Naive B cell (primary cell): ENCODE measurements at places on chromosomes 6 and 20.

- peak; percentile 43 for DNase-seq
- H3K27ac ChIP-seq = peak overlapping the region; percentile 100
These were observed 9.1 kb downstream of the RBM38 start for GRCh38 chr20:57400231-57400701.

GRCh38 chr20:4437131-4437530 is 284.6 kb upstream of the PRND start:
- peaks cover 6% of the 10 kb centered on the region for H3K27me3 ChIP-seq
- H3K36me3 ChIP-seq = no peaks in the 10 kb centered on the region
- no peak overlapping the region for H3K27ac ChIP-seq
- no peak for DNase-seq

DNA sequence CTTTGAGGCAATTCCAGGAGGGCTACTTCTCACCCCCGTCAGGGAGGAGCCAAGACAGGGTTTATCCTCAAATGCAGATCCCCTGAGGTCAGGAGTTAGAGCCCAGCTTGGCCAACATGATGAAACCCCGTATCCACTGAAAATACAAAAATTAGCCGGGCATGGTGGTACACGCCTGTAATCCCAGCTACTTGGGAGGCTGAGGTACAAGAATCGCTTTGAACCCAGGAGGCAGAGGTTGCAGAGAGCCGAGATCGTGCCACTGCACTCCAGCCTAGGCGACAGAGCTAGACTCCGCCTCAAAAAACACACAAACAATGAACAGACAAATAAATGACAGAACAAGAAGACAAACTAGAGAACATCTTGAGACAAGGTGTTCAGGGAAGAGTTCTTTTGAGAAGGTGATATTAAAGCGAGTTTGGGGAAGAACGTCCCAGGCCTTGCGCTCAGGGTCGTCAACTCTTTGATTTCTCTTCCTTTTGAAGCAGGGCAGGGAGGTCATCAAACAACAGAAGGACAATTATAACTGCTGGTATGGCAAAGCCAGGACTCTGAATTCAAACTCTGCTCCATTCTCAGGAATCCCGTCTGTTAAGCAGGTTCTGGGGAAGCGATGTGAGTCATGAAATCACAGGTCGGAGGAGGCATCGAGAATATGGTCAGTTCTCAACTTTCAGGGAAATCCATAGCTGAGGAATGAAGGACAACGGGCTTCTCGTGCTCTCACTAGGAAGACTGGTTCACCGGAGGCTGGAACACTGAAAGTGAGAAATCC is 1.4 kb upstream of the RALY start:
- no peak for DNase-seq
- H3K27me3 ChIP-seq = no peaks in the 10 kb centered on the region

DNA sequence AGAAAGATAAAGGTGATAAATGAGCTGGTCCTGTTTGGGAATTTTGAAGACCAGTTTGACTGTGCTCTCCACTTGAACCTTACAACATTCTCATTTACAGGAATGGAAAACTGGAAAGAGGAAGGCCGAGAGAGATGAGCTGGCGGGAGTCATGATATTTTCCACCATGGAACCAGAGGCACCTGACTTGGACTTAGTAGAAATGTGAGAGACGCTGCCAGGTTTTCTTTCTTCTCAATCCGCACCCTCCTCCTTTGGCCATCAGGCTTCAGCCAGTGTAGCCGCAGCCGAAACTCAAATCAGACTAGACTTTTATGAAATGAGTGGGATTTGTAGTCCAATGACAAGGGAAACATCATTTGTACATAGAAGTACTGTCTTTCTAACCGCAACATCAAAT is 54.7 kb upstream of the SYNJ2 start:
- DNase-seq = no peak
- no peak overlapping the region for H3K4me3 ChIP-seq
- H3K4me1 ChIP-seq = no peaks in the 10 kb centered on the region
- H3K27ac ChIP-seq = no peak overlapping the region
- peaks cover 39% of the 10 kb centered on the region for H3K36me3 ChIP-seq
- no peaks in the 10 kb centered on the region for H3K27me3 ChIP-seq

- no peaks in the 10 kb centered on the region for H3K27me3 ChIP-seq
- H3K27ac ChIP-seq = no peak overlapping the region
- DNase-seq = no peak
- H3K36me3 ChIP-seq = peaks cover 9% of the 10 kb centered on the region
- no peaks in the 10 kb centered on the region for H3K4me1 ChIP-seq
These were observed 31.2 kb upstream of the NFATC2 start for GRCh38 chr20:51573576-51574243.

GRCh38 chr6:2266031-2266795 is 20.8 kb upstream of the GMDS start:
- no peak overlapping the region for H3K4me3 ChIP-seq
- DNase-seq = no peak
- no peak overlapping the region for H3K27ac ChIP-seq
- H3K36me3 ChIP-seq = peaks cover 41% of the 10 kb centered on the region
- H3K4me1 ChIP-seq = peaks cover 9% of the 10 kb centered on the region
- H3K27me3 ChIP-seq = no peaks in the 10 kb centered on the region

- DNase-seq = no peak
- peaks cover 39% of the 10 kb centered on the region for H3K4me1 ChIP-seq
- H3K27me3 ChIP-seq = no peaks in the 10 kb centered on the region
- H3K27ac ChIP-seq = peak overlapping the region; percentile 71
- peaks cover 22% of the 10 kb centered on the region for H3K36me3 ChIP-seq
- no peak overlapping the region for H3K4me3 ChIP-seq
These were observed 77.2 kb downstream of the OR2B2 start for GRCh38 chr6:27834879-27835549.

DNA sequence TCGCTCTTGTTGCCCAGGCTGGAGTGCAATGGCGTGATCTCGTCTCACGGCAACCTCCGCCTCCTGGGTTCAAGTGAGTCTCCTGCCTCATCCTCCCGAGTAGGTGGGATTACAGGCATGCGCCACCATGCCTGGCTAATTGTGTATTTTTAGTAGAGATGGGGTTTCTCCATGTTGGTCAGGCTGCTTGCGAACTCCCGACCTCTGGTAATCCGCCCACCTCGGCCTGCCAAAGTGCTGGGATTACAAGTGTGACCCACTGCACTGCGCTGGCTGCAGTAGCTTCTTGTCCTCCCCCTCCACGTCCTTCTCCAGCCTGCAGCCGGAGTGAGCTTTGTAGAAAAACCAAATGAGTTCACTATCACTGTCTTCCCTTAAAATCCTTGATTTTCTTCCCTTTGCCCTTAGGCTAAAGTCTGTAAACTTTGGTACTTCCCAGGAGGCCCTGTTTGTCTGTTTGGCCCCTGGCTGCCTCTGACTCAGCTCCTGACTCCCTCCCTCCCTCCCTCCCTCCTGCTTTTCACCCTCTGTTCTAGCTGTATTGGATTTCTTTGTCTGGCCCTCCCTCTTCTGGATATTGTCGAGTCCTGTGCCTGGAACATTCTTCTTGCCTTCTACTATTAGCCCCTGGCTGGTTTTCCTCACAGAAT is 12.9 kb downstream of the PARD6B start:
- no peaks in the 10 kb centered on the region for H3K36me3 ChIP-seq
- peaks cover 14% of the 10 kb centered on the region for H3K4me1 ChIP-seq
- no peak overlapping the region for H3K4me3 ChIP-seq
- no peaks in the 10 kb centered on the region for H3K27me3 ChIP-seq
- DNase-seq = no peak

DNA sequence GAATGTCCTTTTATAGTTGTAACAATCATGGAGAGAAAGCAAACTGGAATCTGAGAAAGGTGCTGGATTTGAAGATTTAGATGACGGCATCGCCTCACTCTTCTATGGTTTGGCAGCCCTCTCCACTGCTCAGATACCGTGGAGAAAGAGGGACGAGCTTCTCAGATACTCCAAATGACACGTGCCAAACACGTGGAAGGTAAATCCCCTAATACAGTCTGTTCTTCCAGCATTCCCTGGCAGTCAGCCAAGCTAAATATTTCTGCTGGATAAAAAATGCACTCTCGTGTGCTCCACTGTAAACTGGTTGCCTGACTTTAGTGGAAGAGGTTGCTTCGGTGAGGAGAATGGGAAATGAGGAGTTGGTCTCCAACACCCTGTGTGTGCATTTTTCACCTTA is 16.7 kb upstream of the PRDM1 start:
- H3K27me3 ChIP-seq = peaks cover 7% of the 10 kb centered on the region
- no peak overlapping the region for H3K27ac ChIP-seq
- DNase-seq = no peak
- H3K4me3 ChIP-seq = no peak overlapping the region

DNA sequence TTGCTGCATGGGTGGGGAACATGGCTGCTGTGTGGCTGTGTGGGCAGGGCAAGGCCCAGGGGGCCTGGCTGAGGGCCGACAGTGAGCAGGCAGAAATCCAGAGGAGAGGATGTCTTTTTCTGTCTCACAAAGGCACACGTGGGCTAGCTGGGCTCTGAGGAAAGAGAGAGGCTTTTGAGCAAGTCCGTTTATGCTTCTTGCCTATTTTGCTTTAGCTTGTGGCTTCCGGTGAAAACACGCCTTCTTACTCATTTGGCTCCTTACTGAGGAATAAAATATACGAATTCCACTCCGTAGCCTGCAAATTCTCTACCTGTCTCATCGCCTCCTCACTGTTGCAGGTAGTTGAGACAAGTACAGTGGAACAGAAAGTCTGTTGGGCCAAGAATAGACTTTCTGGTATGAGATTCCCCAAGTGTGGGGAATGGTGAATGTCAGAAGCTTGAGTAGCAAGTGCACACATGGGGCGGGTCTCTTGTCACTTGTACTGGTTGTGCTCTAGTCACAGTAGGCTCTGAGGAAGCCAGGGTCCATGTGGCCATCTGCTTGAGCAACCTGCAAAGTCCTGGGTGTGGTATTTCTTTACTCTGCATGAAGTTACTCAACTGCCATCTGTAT is 28.4 kb downstream of the WRNIP1 start:
- DNase-seq = peak; percentile 8
- H3K27ac ChIP-seq = peak overlapping the region; percentile 41
- no peaks in the 10 kb centered on the region for H3K27me3 ChIP-seq
- H3K4me1 ChIP-seq = peaks cover 58% of the 10 kb centered on the region

DNA sequence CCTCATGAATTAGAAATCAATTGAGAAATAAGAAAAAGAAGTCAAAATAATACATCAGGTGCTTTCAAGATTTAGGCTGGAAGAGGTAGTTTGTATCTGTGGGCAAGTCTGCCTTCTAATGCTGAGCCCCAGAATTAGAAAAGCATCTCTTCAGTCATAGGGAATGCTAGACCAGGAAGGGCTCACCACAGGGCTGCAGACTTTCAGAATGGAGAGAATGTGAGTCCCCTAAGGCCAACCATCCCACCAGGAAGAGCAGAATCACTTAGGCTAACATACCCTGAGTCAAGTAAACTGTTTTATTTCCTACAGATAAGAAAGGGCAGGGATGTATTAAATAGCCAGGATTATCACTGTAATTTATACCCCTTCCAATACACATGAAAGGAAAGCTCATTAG is 510.2 kb downstream of the RNF144B start:
- no peaks in the 10 kb centered on the region for H3K36me3 ChIP-seq
- H3K27ac ChIP-seq = no peak overlapping the region
- no peak overlapping the region for H3K4me3 ChIP-seq
- no peaks in the 10 kb centered on the region for H3K27me3 ChIP-seq
- H3K4me1 ChIP-seq = no peaks in the 10 kb centered on the region

DNA sequence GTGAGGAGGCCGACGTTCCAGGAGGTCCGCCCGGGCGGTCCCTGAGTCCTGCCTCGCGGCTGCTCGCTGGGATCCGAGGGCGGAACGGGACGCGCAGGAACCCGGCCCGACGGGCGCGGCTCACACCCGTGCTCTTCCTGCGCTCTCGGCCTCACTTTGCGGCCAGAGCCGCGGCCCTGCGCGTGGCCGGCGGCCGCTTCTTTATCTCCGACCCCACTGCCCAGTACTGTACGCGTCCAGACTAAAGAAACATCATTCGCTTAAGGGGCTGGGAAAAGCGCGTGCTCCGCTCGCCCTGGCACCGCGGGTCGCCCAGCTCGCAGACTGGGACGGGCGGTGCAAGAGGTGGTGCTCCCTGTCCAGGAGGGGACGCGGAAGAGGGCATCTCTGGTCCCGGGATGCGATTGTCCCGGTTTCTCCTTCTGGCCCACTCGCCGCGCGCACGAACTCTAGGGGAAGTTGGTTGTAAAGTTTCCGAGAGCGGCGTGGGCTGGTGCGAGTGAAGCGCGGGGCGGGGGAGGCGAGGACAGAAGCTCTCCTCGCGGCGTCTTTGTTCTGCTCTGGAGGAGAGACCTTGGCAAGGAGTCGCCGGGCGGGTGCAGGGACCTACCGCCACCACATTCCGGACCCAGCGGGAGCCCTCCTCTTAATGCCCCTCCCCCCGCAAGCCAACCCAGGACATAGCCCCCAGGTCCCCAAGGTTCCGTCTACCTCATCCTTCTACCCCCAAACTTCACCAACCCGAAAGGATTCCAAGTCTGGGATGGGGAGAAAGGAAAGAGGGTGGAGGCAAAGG is 71.0 kb downstream of the SOX4 start:
- H3K4me1 ChIP-seq = peaks cover 35% of the 10 kb centered on the region
- peaks cover 48% of the 10 kb centered on the region for H3K27me3 ChIP-seq
- peak overlapping the region; percentile 78 for H3K4me3 ChIP-seq
- peaks cover 8% of the 10 kb centered on the region for H3K36me3 ChIP-seq

GRCh38 chr6:108665495-108666196 is 104.9 kb downstream of the FOXO3 start:
- H3K27me3 ChIP-seq = no peaks in the 10 kb centered on the region
- H3K36me3 ChIP-seq = no peaks in the 10 kb centered on the region
- no peak for DNase-seq
- H3K4me1 ChIP-seq = peaks cover 25% of the 10 kb centered on the region
- H3K27ac ChIP-seq = no peak overlapping the region

GRCh38 chr6:150152891-150153876 is 10.3 kb downstream of the PPP1R14C start:
- H3K27me3 ChIP-seq = peaks cover 45% of the 10 kb centered on the region
- peak overlapping the region; percentile 25 for H3K27ac ChIP-seq
- no peak for DNase-seq
- H3K4me3 ChIP-seq = no peak overlapping the region

GRCh38 chr6:156876302-156876701 is 99.1 kb downstream of the ARID1B start:
- peaks cover 4% of the 10 kb centered on the region for H3K36me3 ChIP-seq
- no peaks in the 10 kb centered on the region for H3K27me3 ChIP-seq
- H3K4me3 ChIP-seq = no peak overlapping the region
- H3K27ac ChIP-seq = peak overlapping the region; percentile 84

DNA sequence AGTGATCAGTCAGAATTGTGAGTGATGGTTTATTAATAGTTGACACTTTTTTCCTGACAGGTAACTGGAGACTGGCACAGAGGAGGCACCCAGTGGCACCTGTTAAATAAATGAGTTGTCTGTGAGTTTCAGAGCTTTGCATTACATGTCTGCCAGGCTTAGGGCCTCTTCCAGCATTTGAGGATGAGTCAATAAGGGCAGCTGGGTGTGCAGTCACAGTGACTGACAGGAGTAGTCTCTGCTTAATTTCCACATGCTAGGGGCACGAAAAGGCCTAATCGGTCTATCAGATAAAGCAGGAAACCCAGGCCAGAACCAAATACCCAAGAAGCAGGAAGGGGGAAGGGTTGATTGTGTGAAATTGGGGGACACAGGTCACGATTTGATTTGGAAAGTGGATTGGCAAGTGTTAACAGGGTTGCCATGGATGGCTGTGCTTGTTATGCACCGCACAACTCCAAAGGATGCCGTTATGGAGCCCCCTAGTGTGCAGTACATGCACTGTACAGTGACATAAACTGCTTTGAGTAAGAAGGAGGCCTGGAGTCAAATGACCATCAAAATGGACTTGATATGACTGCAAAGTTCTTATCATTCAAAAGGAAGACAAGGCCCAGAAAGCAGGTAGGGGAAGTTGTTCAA is 111.9 kb upstream of the GGTLC1 start:
- no peaks in the 10 kb centered on the region for H3K36me3 ChIP-seq
- peaks cover 28% of the 10 kb centered on the region for H3K27me3 ChIP-seq
- no peaks in the 10 kb centered on the region for H3K4me1 ChIP-seq

GRCh38 chr20:45796337-45797065 is 4.7 kb downstream of the DNTTIP1 start:
- H3K4me3 ChIP-seq = no peak overlapping the region
- no peaks in the 10 kb centered on the region for H3K27me3 ChIP-seq
- peaks cover 31% of the 10 kb centered on the region for H3K4me1 ChIP-seq
- H3K27ac ChIP-seq = peak overlapping the region; percentile 20
- peaks cover 12% of the 10 kb centered on the region for H3K36me3 ChIP-seq
